ENCODE measurements at places on chromosomes 3 and 15.

- no peak for DNase-seq
Observed at GRCh38 chr15:78203346-78204225, 30.8 kb downstream of the ACSBG1 start.

- no peak for DNase-seq
Observed at GRCh38 chr3:120332646-120333045, 16.5 kb downstream of the LRRC58 start.

DNA sequence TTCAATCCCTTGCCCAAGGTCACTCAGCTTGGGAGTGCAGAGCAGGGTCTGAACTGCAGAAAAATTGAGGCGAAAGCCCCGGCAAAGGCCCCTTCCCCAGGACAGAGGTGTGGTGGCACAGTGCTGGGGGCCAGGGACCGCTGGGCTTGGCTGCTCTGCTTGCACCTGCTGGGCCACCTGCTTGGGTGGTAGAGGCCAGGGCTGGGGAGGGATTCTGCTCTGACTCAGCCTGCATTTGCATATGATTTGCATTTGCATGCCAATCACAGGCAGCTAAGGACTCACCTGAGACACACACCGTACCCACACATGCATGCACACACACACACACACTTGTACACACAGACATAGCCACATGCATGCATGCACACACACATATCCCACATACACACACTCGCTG lies 9.9 kb downstream of the GRM2 start:
- DNase-seq = no peak

DNA sequence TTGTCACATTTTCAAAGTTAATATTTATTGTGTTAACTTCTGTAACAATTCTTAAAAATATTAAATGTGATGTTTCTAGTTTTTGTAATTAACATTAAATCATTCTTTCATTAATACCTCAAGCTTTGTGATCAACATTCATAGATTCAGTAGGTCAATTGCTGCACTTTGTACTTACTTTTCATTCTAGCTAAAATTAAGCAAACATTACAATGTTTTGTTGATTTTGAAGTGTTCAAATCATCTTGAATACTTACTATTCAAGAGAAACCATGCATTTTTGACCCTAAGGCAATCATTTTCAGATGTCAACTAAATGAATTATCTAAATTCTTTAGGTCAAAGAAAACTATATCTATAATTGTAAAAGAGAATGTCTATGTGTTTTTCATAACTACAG lies 933.1 kb downstream of the NAALADL2 start:
- DNase-seq = no peak

DNA sequence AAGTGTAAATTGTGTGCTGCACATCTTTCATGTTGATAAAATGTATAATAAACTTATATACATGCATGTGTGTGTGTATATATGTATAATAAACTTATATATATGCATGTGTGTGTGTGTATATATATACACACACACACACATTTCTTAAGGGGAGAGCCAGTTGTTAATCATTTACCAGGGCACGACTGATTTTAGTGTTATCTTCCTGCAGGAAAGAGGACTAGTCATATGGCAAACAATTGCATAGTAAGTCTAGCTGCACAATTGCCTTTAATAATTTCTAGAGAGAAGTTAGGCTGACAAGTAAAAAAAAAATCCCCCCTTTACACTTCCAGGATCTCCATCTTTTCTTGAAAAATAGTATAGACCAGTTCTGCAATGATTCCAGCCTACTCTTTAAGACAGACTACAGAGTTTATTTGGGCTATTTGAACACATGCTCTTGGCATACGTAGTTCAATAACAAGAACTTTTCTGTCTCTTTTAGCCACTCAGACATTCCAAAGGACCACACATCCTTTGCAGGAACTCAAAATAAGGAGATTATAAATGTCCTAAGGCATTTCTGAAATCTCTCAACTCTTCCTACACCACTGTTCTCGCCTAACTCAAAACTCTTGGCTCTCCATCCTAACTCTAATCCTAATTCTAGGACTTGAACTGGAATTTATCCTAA lies 163.6 kb upstream of the SETMAR start:
- DNase-seq = no peak

- DNase-seq = no peak
Observed at GRCh38 chr3:129699199-129699598, 92.7 kb upstream of the PLXND1 start.

GRCh38 chr3:119862616-119863015 lies 80.7 kb downstream of the NR1I2 start:
- DNase-seq = no peak

GRCh38 chr15:96353930-96354730 lies 23.6 kb downstream of the NR2F2 start:
- DNase-seq = no peak

GRCh38 chr15:78394026-78394425 lies 44.0 kb upstream of the IREB2 start:
- no peak for DNase-seq

DNA sequence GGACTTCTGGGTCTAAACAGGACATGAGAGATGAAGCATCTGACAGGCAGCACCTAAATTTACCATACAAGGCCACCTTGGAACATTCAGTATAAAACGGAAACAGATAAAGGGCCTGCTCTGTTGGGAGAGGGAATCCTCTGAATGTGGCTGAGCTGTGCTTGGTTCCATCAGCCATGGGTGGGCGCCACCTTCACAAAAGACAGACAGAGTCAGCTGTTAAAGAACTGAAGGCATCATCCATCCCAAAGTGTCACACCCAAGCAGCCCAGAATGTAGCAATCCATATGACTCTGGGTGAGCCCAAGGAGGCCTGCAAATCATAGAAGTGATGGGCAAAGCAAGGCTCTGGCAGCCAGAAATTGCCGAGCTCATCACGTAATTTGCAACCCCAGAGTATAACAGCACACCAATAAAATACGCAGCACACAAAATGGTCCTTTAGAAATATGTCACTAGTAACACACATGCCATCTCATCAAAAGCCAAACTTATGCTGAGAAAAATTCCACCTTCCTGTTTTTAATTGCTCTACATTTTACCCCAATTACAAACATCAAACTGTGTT lies 24.8 kb upstream of the RBP1 start:
- DNase-seq = no peak

GRCh38 chr15:59668556-59668955 lies 11.2 kb upstream of the GTF2A2 start:
- no peak for DNase-seq

DNA sequence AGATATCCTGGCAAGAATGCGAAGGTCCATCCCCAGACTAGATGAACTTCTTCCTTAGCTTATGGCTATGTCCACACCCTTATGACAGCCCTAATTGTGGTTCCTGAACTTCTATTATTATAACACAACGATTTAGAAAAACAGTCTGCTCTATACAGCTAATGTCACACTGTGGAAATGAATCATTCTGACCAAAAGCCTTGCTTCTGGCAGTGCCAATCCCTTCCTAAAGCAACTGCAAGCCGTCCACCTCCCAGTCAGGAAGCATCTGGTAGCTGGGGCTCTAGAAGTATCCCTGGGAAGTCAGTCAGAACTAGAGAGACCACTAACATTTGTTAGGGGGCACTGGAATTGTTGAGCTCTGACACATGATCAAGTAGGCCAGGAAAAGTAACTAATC lies 45.0 kb downstream of the MYO5A start:
- DNase-seq = no peak

GRCh38 chr15:100944244-100944895 lies 25.2 kb downstream of the LRRK1 start:
- DNase-seq = no peak

DNA sequence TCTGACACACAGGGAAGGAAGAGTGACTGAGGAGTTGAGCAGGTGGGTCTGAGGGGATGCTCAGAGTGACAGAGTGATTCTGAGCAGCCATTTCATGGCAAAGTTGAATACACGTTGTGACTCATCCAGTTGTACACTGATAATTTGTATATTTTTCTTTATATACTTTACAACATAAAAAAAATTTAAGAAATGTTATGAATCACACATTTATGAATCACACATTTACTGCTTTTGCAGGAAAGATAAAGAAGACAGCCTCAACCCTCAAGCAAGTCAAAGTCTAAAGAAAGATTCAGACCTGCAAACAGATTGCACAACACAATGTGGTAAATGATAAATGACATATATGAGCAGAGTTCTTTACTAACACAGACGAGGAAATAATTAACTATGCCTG lies 21.0 kb upstream of the CHMP2B start:
- DNase-seq = no peak

DNA sequence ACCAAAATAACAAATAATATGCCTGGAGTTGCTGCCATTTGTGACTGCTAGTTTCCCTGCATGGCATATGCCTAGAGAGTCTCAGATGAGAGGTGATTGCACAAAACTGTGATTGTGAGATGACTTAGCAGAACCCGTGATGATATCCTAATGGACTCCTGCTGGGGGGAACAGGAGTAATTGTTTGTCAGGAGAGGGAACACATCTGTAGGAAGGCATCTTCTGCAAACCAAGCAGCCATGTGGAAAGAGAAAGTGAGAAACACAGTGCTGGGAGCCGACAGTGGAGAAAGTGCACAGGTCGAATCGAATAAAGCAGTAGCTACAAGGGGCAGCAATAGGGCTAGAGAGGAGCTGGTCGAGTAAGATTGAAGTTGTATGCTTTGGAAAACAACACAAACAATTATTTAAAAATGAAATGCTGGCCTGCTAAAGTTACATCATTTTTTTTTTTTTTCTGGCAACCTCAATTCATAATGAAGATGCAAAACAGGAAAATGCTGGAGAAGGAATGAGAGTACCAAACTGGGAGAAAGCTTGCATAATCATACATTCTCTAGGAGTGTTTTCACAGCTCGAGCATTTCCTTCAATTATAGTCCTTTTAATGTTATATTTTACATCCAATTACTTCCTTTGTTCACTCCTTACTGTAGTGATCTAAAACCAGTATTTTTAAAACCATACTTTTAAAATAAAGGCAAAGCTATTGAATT lies 494.2 kb upstream of the AGTR1 start:
- DNase-seq = no peak

DNA sequence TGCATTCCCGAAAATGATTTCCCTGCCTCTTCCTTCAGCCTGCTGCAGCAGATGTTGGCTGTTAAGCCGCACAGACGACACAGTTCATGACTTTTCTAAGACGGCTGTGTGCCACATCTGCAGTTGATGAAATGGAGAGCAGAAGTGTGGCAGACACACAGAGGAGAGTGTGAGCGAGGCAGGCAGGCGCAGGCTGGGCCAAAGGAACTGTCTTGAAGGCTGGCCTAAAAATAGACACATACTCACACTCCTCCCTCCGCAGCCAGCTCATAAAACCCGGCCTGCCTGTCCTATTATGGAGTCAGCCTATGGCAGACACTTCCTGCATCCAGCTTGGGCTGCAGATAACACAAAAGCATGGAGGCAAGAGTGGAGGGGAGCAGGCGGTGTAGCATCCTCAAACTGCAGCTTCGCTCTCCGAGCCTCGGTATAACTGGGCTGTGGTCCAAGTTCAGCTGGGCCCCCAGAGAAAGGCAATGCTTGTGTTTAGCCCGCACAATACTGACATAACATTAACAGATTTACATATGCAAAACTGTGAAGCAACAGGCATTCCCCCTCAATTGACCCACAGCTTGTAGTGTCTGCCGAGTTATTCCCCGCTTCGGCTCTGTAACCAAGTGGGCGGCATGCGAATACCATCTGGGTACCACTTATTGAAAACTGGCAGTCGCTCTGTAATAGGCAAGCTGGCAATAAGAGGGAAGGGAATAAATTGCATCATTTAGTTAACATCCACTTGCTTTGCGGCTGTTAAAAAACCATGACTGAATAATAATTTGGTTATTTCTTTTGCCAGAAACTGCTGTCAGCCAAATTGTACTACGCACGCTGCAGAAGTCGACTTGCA lies 40.8 kb downstream of the FOXP1 start:
- no peak for DNase-seq

DNA sequence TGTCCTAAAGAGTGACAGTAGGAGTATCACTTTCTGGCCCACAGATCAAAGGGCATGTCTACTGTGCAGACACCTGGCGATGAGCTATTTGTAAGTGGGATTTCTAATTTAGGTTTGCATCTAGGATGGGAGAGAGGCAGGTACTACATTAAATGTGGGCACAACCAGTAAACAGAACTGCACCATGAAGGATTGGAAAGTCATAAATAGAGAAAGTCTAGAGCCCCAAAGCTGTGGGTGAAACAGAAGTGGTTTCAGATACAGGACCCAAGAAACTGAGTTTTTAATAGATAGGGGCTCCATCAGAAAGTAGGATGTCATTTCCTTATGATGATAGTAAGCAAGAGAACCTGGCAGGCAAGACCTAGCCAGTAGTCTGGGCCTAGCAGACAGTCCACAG lies 35.2 kb upstream of the SPPL2A start:
- no peak for DNase-seq

DNA sequence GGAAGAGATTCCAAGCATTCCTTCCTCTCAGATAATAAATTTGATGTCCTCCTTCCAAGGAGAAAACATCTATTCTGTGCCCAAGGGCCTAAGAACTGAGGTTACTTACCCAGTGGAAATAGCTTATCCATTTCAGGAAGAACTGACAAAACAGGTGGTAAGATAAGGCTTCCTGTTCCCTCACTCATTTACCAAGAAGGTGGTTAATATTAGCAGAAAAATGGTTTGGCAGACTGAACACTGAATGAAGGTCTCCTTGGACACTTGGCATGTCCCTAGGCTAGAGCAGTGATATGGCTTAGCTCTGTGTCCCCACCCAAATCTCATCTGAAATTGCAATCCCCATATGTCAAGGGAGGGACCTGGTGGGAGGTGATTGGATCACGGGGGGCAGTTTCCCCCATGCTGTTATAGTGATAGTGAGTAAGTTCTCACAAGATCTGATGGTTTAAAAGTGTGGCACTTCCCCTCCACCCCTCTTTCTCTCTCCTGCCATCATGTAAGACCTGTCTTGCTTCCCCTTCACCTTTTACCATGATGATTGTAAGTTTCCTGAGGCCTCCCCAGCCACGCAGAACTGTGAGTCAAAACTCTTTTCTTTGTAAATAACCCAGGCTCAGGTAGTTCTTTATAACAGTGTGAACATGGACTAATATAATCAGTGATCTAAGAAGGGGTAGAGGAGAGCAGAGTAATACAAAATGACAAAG lies 127.4 kb downstream of the ST8SIA2 start:
- DNase-seq = no peak

DNA sequence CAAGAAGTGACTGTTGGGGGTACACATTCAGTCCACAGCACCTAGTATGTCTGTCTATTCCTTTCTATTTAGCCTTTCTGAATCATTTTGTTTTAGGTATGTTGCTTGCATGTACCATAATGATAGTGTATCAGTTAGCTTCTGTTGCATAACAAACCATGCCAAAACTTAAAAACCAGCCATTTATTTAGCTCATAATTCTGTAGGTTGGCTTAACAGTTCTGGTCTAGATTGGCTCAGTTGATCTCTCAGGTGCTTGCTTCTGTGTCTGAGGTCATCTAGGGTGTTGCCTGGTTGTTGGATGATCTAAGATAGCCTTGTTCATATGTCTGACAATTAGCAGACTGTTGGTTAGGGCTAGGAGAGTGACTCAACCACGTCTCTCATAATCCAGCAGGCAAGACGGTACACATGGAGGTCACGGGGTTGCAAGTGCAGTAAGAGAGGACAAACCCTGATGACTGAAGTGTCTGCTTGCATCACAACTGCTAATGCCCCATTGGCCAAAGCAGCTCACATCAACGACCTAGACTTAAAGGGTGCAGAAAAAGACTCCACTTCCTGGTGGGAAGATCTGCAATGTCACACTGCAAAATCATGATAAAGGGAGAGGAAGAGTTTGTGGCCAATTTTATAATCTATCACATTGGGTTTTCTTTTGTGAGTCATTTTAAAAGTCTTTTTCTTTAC lies 6.8 kb upstream of the PDCD6IP start:
- DNase-seq = no peak

All from stimulated activated CD4-positive, alpha-beta T cell treated with anti-CD3 and anti-CD28 coated beads, Interleukin-4, amount 100 ng/mL, for 1 hour (primary cell).